RCC 7860 (cell line): ENCODE measurements at places on chromosomes 2 and 18.
A peak's percentile ranks its signal among the peaks of the same experiment; 100 is the strongest.

- DNase-seq: no peak
Measured at GRCh38 chr2:39228413-39229209, 15.2 kb downstream of the CDKL4 start.

GRCh38 chr2:192029089-192029488, 165.6 kb downstream of the TMEFF2 start:
- no peak for DNase-seq

- DNase-seq: no peak
Measured at GRCh38 chr2:206585335-206585734, 57.0 kb upstream of the FAM237A start.

DNA sequence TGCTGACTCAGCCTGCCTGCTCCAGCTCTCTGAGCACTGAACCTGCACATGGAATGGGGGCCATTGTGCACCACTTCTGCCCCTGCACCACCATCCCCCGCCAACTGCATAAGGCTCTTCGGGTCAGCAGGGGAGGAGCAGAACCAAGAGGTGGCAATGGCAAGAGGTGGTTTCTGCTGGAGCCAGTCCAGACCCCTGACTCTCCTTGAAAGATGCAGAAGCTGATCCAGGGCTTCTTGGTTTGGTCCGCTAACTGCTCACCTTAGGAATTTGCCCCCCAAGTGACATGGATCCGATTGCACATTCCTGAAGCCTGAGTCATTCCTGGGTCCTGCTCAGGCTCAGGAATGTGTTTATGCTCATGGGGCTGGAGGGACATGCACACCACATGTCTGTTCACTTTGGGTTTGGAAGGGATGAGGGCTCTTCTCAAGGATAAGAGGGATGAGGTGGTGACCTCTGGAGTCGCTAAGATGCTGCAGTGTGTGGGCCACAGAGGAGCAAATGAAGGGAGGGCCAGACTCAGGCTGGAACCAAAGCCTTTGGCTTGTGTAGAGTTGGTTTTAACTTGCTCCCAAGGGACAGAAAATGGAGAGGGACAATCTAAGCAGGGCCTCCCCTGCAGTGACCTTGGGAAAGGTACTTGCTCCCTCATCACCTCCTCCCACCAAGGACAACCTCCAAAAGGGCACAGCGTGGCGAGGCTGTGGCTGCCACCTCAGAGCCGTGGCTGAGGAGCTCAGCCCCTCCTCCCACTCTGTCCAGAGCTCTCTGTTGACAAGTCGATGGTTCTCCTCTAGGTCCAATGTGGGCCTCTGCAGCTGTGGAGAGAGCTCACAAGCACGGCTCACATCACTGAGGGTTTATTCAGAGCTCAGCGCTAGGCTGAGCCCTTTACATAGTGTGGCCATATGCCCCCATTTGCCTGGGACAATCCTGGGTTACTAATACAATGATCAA, 66.2 kb downstream of the HS1BP3 start:
- DNase-seq: peak; percentile 100

DNA sequence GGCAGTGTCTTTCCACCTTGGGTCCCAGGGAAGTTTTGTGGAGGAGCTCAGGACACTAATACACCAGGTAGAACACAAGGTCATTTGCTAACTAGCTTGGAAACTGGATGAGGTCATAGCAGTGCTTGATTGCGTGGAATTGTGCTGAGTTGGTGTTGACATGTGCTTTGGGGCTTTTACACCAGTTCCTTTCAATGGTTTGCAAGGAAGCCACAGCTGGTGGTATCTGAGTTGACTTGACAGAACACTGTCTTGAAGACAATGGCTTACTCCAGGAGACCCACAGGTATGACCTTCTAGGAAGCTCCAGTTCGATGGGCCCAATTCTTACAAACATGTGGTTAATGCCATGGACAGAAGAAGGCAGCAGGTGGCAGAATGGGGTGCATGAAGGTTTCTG, 5.9 kb downstream of the CTLA4 start:
- no peak for DNase-seq

GRCh38 chr2:101614127-101614759, 83.3 kb upstream of the MAP4K4 start:
- DNase-seq: peak; percentile 30

- no peak for DNase-seq
Measured at GRCh38 chr2:232261776-232262175, 116.8 kb upstream of the ALPP start.

DNA sequence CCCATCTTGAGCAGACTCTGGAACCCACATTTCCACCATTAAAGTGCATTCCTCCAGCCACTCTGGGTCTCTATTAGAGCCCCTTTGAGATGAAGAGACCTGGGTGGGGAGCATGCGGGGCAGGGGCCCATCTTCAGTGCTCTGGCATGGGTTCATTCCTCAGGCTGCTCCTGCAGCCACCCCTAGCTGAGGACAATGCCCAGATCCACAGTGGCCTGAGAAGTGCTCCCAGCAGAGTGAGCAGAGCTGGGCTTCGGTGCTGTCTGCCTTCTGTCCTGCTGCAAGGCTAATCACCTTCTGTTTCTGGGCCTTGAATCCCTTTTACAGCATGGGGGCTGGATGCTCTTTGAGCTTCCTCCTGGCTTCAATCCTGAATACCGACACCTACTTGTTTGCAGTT, 169.8 kb downstream of the TRIM43 start:
- no peak for DNase-seq

DNA sequence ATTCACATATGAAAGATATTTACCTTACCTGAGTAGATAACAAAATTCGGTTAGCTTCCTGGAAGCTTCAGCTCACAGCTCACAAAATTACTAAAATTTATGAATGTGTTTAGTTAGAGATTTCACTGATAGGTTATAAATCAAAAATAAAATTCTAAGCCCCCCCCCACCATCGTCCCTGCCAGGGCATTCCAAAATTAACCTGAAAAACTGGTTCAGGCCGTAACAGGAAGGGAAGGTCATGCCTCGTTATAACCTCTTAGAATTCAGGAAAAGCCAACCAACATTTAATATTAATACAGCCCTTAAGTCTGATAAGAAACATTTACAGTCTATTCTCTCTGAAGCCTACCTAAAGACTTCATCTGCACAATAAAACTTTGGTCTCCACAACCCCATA, 48.9 kb downstream of the COX7A2L start:
- no peak for DNase-seq

- DNase-seq: no peak
Measured at GRCh38 chr18:46060359-46060841, 11.7 kb downstream of the PSTPIP2 start.

DNA sequence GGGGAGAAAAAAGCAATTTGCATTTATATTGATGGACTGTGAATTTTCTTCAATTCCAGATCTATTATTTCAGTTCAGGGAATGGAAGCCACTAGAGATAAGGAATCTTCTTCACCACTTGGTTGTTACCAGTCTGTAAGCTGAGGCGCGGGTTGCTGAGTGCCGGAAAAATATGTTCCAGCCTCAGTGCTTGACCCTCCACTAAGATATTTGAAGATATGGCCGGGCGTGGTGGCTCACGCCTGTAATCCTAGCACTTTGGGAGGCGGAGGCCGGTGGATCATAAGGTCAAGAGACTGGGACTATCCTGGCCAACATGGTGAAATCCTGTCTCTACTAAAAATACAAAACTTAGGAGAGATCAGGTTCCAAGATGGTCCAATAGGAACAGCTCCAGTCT, 9.1 kb upstream of the HMSD start:
- no peak for DNase-seq

DNA sequence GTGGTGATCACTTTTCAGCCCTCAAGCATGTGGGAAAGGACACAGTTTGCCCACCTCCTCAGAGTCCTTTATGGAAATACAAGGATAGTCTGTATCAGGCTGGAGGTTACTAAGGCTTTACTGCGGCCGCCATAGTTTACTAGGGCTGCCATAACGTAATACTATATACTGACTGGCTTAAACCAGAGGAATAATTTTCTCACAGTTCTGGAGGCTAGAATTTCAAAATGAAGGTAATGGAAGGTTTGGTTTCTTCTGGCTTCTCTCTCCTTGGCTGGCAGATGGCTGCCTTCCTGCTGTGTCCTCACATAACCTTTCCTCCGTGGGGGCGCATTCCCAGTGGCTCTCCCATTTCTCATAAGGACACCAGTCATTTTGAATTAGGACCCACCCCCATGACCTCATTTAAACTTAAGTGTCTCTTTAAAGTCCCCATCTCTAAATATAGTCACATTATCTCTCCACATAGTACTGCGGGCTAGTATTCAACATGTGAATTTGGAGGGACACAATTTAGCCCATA, 12.5 kb upstream of the ATIC start:
- no peak for DNase-seq

GRCh38 chr2:11142987-11143386, 12.3 kb upstream of the SLC66A3 start:
- no peak for DNase-seq
